Lower lobe of right lung (tissue), 2 donors: ENCODE measurements at places on chromosomes 4 and X. TPM values are rescaled to one million over a fixed set of nuclear protein-coding genes. Genes with fewer than 3 reads are reported as not detected.

DNA sequence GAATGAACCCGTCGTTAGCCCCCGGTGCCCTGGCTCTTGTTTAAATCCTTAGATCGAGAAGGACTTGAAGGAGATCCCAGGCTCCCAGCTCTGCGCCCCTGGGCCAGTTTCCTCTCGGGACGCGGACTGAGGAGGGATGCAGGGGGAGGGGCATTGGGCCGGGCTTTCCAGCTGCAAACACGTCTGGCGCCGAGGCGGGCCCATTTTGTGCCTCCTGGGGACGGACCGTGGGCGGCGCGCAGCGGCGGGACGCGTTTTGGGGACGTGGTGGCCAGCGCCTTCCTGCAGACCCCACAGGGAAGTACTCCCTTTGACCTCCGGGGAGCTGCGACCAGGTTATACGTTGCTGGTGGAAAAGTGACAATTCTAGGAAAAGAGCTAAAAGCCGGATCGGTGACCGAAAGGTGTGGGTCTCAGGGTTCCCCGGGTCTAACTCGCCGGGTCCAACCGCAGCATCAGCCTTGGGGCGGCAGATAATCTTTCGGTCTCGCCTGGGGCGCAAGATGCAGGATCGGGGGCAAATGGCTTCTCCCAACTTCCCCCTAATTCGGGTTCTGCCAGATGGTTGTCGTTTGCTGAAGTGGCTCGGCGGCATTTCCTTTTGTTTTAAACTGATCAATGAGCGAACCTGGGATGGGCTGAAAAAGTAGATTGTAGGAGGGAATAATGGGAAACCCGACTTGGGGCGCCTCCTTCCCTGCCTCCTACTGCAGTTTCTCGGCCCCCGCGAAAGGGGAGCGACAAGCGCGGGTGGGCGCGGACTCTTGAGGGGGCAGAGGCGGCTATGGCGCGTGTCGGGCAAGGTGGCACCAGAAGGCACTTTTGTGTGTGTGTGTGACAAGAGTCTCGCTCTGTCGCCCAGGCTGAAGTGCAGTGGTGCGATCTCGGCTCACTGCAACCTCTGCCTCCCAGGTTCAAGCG lies 2.9 kb downstream of the PDGFRA start:
- H3K27me3 ChIP-seq = peaks cover 58% of the 10 kb centered on the region
- no peaks in the 10 kb centered on the region for H3K36me3 ChIP-seq
- peak overlapping the region; percentile 73 for H3K27ac ChIP-seq

GRCh38 chrX:154304846-154305245 lies 9.3 kb downstream of the TKTL1 start:
- H3K27ac ChIP-seq = no peak overlapping the region
- no peaks in the 10 kb centered on the region for H3K4me1 ChIP-seq
- H3K4me3 ChIP-seq = no peak overlapping the region
- no peaks in the 10 kb centered on the region for H3K27me3 ChIP-seq
- no peaks in the 10 kb centered on the region for H3K36me3 ChIP-seq
- no peak for DNase-seq

DNA sequence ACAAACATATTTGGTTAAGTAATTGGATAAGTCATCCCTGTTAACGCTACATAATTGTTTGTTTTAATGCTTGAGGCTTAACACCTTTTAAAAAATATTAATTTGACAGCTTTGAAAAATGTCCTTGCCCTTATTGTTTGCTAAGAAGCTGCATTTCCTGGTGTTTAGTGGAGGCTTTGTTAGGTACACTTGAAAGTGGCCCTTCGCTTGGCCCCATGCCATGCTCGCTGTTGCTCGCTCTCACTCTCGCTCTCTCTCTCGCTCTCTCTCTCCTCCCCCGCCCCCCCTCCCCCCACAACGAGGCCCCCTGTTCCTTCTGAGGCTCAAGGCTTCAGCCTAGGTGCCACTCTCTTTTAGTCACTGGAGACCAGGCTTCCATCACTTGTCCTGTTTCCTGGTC lies 139.6 kb downstream of the DCLK2 start:
- no peaks in the 10 kb centered on the region for H3K27me3 ChIP-seq
- H3K4me1 ChIP-seq = peaks cover 6% of the 10 kb centered on the region
- no peaks in the 10 kb centered on the region for H3K36me3 ChIP-seq
- no peak for DNase-seq
- H3K4me3 ChIP-seq = no peak overlapping the region
- no peak overlapping the region for H3K27ac ChIP-seq

- no peaks in the 10 kb centered on the region for H3K4me1 ChIP-seq
- no peak overlapping the region for H3K4me3 ChIP-seq
- no peaks in the 10 kb centered on the region for H3K27me3 ChIP-seq
- DNase-seq = no peak
- no peaks in the 10 kb centered on the region for H3K36me3 ChIP-seq
Observed at GRCh38 chr4:17557880-17558279, 19.1 kb upstream of the LAP3 start.

- no peaks in the 10 kb centered on the region for H3K27me3 ChIP-seq
- no peak overlapping the region for H3K27ac ChIP-seq
- no peaks in the 10 kb centered on the region for H3K4me1 ChIP-seq
Observed at GRCh38 chr4:108446556-108446955, 173.8 kb upstream of the RPL34 start.

- H3K27ac ChIP-seq = no peak overlapping the region
Observed at GRCh38 chr4:153905231-153905630, 116.3 kb upstream of the SFRP2 start.

GRCh38 chr4:71184195-71184781 lies 154.5 kb upstream of the SLC4A4 start:
- H3K27me3 ChIP-seq = peaks cover 10% of the 10 kb centered on the region
- no peaks in the 10 kb centered on the region for H3K36me3 ChIP-seq
- no peak overlapping the region for H3K4me3 ChIP-seq
- H3K4me1 ChIP-seq = peaks cover 5% of the 10 kb centered on the region
- no peak for DNase-seq

DNA sequence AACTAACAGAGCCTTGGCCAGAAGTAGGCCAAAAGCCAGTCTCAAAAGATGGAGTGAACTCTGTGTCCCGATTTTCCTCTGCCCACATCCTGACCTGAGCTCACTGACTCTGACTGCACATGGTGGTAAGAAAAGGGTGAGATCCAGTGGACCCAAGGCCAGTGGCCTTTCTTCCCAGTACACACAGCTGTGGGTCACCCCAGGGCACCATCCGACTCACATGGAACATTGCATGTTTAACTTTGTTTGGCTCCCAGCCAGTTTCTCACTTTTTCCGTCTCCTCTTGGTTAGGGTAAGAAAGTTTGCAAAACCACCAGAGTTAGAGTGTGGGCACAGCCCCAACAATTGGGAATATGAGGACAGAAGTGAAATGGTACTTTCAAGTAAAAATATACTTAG lies 69.8 kb downstream of the GAB1 start:
- peak overlapping the region; percentile 46 for H3K27ac ChIP-seq
- no peaks in the 10 kb centered on the region for H3K27me3 ChIP-seq
- DNase-seq = peak; percentile 49
- no peaks in the 10 kb centered on the region for H3K36me3 ChIP-seq
- H3K4me1 ChIP-seq = peaks cover 78% of the 10 kb centered on the region

GRCh38 chr4:8210010-8210409 lies 10.9 kb downstream of the SH3TC1 start:
- no peaks in the 10 kb centered on the region for H3K27me3 ChIP-seq
- DNase-seq = no peak
- no peak overlapping the region for H3K4me3 ChIP-seq
- peaks cover 8% of the 10 kb centered on the region for H3K4me1 ChIP-seq

DNA sequence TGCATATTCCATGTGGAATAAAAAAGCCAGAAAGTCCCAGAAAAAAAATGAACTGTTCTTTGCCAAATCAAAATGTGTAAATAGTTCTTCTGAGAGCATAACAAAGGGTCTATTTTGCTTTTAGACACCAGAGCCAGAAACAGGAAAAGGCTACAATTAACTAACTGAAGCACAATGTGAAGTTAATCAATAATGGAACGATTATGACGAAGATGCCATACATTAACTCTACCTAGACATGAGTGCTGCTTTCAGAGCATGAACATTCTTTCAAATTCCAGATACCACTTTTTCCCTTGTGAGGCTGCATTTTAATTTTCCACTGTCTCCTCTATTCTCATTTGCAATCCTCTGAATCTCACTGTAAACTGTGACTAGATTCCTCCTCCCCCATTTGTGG lies 48.7 kb upstream of the PHOX2B start:
- no peaks in the 10 kb centered on the region for H3K36me3 ChIP-seq
- DNase-seq = no peak
- H3K4me3 ChIP-seq = no peak overlapping the region
- no peak overlapping the region for H3K27ac ChIP-seq

GRCh38 chr4:499567-499966 lies 557 bp downstream of the PIGG start:
- H3K36me3 ChIP-seq = peaks cover 36% of the 10 kb centered on the region
- H3K27ac ChIP-seq = peak overlapping the region; percentile 97
- no peaks in the 10 kb centered on the region for H3K27me3 ChIP-seq
- H3K4me3 ChIP-seq = peak overlapping the region; percentile 98

- H3K27me3 ChIP-seq = no peaks in the 10 kb centered on the region
- peak overlapping the region; percentile 36 for H3K27ac ChIP-seq
- H3K36me3 ChIP-seq = no peaks in the 10 kb centered on the region
- peaks cover 9% of the 10 kb centered on the region for H3K4me1 ChIP-seq
Observed at GRCh38 chrX:41561045-41561444, 113.9 kb downstream of the NYX start.

DNA sequence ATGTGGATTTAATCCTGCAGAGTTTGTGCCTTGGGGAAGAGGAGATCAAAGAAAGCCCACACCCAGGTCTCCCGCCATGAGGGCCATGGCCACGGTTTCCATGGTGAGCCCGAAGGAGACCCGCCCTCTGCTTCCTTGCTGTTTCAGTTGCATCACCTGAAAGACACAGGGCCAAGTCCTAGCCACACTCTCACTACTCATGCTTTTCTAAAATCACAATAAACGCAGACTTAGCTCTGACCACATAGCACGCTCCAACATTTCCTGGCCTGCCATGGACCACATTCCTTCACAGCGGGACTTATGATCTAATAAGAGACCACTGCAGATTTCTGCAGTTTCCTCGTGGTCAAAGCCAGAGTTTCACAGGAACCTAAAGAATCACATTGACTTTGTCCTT lies 426.0 kb upstream of the NR3C2 start:
- no peaks in the 10 kb centered on the region for H3K4me1 ChIP-seq
- H3K4me3 ChIP-seq = no peak overlapping the region
- DNase-seq = no peak
- H3K27me3 ChIP-seq = no peaks in the 10 kb centered on the region
- H3K27ac ChIP-seq = no peak overlapping the region

- H3K4me1 ChIP-seq = no peaks in the 10 kb centered on the region
- no peaks in the 10 kb centered on the region for H3K27me3 ChIP-seq
- H3K4me3 ChIP-seq = peak overlapping the region; percentile 65
- DNase-seq = peak; percentile 65
- peak overlapping the region; percentile 90 for H3K27ac ChIP-seq
Observed at GRCh38 chrX:15854080-15854655, 445 bp downstream of the AP1S2 start.

GRCh38 chrX:132331532-132331931 lies 112.3 kb upstream of the RAP2C start:
- no peaks in the 10 kb centered on the region for H3K4me1 ChIP-seq
- no peak overlapping the region for H3K27ac ChIP-seq
- no peaks in the 10 kb centered on the region for H3K27me3 ChIP-seq

DNA sequence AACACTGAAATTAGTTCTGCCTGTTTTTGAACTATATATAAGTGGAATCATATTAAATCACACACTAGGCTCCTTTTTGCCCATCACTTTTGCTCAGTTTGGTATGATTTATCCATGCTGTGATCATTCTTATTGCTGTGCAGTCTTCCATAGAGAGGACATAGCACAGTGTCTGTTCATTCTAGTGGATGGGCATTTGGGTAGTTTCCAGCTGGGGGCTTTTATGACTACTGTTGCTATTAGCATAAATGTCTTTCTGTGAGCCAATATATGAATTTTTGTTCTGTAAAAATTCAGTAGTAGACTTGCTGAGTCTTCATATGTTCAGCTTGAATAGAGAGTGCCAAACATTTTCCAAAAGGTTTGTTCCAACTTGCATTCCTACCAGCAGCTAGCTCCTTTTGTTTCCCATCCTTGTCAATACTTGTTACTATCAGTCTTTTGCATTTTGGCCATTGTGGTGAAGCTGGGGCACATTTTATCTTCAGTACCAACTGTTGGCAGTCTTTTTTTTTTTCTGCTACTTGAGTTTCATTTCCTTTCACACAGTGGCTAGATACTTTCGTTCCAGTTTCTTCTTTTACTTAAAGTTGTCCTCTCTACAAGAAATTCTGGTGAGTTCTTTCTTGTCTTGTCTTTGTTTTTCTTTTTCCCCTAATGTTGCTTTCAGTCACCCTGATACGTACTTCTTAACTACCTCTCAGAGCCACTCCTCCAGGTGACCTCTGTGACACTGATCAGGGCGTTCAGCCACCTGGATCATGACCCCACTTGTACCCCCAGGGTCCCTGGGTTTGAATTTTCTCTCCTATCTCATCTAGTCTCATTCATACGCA lies 87.0 kb downstream of the ANXA3 start:
- no peak for DNase-seq
- no peak overlapping the region for H3K4me3 ChIP-seq
- no peak overlapping the region for H3K27ac ChIP-seq
- H3K36me3 ChIP-seq = no peaks in the 10 kb centered on the region
- H3K4me1 ChIP-seq = peaks cover 11% of the 10 kb centered on the region

- no peak overlapping the region for H3K27ac ChIP-seq
- H3K4me3 ChIP-seq = no peak overlapping the region
- no peaks in the 10 kb centered on the region for H3K27me3 ChIP-seq
- H3K4me1 ChIP-seq = no peaks in the 10 kb centered on the region
- H3K36me3 ChIP-seq = no peaks in the 10 kb centered on the region
- no peak for DNase-seq
Observed at GRCh38 chr4:14837860-14838259, 164.4 kb upstream of the CPEB2 start.

DNA sequence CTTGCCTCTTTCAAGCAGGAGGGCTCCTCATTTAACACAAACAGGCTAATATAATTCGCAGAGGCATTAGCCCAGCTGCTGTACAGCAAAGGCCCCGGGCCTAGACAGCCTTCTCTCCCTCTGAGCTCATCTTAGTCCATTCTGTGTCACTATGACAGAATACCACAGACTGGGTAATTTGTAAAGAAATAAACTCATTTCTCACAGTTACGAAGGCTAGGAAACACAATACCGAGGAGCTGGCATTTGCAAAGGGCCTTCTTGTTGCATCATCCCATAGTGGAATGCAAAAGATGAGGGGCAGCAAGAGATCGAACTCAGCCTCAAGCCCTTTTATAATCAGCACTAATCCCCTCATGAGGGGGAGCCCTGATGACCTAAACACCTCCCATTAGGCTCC lies 48.5 kb downstream of the TSPAN5 start:
- DNase-seq = no peak
- H3K4me1 ChIP-seq = no peaks in the 10 kb centered on the region
- no peaks in the 10 kb centered on the region for H3K27me3 ChIP-seq
- H3K27ac ChIP-seq = no peak overlapping the region

The NR0B1 gene
- not detected for total RNA-seq

The TBX22 gene
- total RNA-seq = not detected

The SLITRK4 gene
- 0.74 TPM for total RNA-seq

The DCX gene
- total RNA-seq = not detected

The SPATA18 gene
- total RNA-seq = 24.7 TPM

The ACOT9 gene
- 45.9 TPM for total RNA-seq

The BMP3 gene
- 18.2 TPM for total RNA-seq

The SFRP2 gene
- 39.5 TPM for total RNA-seq

The CSAG3 gene
- not detected for total RNA-seq

The DNAAF6 gene
- 2.0 TPM for total RNA-seq
